Ecto neural progenitor cell (in vitro differentiated cells): ENCODE measurements at places on chromosomes 1 and 21.

DNA sequence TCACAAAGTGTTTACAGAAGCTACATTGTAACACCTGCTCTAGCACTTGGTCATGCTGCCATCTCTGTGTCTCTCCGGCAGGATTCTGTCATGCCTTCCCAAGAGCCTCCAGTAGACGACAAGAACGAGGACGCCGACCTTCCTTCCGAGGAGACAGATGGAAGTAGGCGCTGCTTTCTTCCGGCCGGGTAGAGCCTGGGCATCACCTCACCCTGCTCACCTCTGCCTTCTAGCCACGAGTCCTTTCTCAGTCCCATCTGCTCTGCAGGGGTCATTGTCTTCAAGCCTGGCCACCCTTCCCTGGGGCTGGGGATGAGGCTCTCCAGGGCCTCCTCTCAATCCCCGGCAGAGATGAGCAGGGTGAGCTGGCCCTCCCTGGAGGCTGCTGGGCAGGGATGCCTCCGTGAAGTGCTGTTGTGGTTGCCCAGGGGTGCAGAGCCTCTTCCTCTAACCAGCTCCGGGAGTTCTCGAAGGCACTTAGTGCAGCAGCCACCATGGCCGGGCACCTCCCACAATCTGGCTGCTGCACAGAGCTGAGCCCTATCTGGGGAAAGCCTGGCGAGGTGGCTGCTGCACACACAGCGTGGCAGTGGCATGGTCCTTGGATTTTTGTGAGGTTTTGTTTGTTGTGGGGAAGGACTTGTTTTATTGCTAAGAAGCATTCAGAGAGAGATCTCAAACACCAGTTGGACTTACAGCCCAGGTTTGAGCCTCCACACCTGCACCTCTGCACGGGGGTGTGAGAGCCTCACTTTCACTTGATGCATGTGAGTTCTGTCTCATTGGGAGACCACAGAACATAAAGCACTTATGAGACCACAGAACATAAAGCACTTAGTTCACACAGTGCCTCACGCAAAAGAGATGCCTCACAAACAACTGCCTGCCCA, 48.4 kb downstream of the FAAP20 start:
- DNase-seq = no peak

GRCh38 chr21:40128891-40129290, 261.7 kb downstream of the PCP4 start:
- no peak for DNase-seq

- DNase-seq = peak; percentile 86
Measured at GRCh38 chr1:5770981-5771765, 221.1 kb downstream of the NPHP4 start.

DNA sequence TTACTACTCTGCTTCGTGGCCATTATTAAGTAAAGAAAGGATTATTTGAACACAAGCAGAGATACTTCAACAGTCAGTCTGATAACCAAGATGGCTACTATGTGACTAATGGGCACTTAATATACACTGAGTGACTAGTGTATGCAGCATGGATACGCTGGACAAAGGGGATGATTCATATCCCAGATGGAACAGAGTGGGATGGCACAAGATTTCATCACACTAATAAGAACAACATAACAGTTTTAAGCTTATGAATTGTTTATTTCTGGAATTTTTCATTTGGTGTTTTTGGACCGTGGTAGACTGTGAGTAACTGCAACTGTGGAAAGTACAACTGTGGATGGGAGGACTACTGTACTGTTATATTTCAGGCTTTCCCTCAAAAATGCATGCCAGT, 9.4 kb downstream of the ZCCHC17 start:
- DNase-seq = no peak

- DNase-seq = no peak
Measured at GRCh38 chr1:72122099-72122880, 160.0 kb downstream of the NEGR1 start.

- DNase-seq = no peak
Measured at GRCh38 chr1:36493524-36493923, 10.8 kb upstream of the CSF3R start.

DNA sequence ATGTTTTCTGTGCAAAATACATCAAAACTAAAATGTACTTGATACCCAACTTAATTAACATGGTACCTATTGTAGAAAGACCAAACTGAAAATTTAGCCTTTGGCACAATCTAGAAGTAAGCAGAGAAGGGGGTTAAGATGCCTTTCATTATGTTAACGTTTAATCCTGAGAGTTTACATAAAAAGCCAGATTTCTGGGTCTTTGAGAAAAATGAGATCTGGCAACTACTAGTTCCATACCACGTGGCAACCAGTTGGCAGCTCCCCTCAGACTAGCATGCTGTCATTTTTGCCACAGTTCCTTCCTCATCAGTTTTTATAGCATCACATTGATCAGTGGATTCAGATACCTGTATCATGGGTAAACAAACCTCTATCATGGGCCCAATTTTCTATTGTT, 1.5 kb downstream of the RO60 start:
- no peak for DNase-seq

DNA sequence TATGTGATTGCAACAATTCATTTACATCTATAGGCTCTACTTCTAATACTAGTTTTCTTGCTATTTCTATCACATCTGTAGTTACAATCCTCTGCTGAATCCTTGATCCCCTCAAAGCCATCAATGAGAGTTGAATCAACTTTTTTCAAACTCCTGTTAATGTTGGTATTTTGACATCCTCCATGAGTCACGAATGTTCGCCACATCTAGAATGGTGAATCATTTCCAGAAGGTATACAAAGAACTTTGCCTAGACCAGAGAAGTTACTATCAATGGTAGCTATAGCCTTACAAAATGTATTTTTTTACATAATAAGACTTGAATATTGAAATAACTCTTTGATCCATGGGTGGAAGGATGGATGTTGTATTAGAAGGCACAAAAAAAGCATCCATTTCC, 110.0 kb downstream of the AMY1C start:
- no peak for DNase-seq

- no peak for DNase-seq
Measured at GRCh38 chr1:192993426-192994085, 65.6 kb downstream of the UCHL5 start.

DNA sequence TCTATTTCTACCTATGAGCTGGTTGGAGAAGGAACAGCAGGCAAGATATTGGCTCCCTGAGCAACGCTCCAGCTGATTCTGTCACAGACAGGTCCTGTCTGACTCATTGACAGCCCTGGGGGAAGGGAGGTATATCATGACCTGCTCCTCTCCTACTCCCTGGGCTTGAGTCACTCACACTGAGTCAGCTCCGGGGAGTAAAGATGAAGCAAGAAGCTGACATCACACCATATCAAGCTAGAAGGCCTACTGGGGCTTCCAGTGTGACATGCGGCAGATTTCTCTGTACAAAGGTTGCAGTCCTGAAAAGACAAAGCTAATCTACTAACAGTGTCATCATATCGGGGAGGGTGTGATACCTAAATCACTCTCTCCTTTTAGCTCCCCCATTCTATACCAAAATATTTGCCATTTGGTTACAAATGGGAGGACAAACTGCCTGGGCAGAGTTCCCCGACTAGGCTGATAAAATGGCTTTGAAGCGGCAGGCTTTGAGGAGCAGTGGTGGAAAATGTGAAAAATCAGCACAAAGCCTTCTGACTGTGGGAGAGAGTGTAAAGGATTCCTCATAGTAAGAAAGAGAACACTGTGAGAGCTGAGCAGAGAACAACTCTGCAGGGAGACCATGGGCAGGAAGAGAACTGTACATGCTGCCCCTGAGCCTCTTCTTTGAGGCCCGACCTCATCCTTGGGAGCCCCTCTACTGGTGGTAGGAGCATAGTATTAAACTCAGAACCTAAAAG, 15.5 kb downstream of the PI4KB start:
- no peak for DNase-seq

DNA sequence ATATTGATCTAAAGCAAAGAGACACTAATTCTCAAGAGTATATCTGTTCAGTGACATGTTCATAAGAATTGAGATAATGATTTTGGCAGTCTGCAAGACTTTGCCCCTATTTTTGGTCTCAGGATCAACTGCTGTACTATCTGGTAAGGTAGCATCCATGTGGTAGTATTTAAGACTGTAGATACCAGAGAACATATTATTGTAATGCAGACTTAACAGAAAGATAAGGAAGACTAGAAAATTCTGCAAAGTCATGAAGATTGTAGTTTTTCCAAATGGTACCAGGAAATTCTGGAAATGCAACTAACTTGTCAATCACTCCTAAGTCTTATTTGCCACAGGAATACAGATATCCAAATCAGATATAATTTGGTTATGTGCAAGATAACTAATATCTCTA, 35.1 kb downstream of the RNF2 start:
- DNase-seq = no peak

DNA sequence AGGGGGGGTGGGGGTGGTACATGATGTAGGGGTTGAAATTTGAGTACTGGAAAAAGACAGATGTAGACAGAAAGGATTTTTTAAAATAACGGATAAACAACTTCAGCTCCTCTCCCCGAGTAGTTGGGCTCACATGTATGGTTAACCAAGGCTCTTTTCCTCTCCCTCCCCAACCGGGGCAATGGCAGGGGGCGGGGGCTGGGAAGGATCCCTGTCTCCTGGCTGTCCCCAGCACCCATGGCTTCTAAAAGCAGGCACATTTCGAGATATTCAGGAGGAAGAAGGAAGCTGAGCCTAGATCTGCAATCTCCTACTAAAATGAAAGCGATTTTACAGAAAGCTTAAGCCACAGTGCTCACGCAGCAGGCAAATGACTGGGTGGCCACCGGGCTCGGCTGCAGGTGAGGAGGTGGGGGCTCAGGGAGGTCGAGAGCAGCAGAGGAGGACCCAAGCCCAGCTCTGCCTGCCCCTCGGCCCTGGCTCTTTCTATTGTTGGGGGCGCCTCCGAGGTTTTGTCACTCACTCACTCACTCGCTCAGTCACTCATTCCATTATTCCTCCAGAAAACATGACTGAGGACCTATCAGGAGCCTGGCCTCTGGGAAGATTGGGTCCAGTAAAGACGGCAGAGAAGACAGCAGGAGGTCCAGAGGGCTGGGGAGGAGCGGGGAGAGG, 573.3 kb downstream of the PTPRU start:
- peak; percentile 32 for DNase-seq

DNA sequence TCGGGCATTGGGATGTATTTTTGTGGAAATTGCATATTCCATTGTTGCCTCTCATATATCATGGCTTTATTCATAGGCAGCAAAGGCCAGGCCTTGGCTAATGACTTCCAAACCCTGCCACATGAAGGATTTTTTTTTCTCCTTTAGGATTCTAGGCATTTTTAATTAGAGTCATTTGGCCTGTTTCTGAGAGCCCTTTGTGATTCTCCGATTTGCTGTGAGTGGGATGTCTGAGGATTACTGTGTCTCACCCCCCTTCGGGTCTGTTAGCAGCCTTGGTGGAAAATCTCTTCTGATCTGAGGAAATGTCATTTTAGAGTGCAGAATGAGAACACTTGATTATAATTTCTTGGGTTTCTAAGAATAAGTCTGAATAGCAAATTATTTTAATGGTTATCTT, 253.5 kb downstream of the NTNG1 start:
- DNase-seq = no peak

DNA sequence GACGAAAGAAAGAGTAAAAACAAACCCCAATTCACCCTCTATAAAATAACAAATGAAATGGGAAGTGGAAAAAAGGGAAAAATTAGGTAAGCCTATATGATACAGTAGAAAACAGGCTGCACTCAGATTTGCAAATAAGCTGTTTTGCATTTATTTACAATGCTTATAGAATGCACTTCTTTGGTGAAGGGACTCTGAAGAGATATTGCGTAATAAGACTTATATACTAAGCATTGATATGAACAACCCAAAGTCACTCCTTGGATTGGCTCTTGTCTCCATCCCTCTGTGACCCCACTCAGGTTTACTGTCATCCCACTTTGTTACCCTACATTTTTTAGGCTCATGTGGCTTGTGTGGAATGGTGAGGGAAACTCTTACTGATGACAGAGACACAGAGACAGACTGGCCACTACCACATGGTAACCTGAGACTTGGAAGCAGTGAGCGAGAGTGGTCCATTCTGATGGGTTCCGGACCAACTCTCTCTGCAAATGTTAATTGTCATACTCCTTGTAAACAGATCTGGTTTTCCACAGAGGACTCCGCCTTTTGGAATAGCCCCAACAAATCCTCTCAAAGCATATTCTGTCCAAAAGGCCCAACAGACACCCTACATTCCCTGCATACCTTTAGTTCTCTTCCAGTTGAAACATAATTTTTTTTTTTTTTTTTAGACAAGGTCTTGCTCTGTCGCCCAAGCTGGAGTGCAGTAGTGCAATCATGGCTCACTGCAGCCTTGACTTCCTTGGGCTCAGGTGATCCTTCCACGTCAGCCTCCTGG, 11.0 kb downstream of the GSTM5 start:
- DNase-seq = peak; percentile 11

DNA sequence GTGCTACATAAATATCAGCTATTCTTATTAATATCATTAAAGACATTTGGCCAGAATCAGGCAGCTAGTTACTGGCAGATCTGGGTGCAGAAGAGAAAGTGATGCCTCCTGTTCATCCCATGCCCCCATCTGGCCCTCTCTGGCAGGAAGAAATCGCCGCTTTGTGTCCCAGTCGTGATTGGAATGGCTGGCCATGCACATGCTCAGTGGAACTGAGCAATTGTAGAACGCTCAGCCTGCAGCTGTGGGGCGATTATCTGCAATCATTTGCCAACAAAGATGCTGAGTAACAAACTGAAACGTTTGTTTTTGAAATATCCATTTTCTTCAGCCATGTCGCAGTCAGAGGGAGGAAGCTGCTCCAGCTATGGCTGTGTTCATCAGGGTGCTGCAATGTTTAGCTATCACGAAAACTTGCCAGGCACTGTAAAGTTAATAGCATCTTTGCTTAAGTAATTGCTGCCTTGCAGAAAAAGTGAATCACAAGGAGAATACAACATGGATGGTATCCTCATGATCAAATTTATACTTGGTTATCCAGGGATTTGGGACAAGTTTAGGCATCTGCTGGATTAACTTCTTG, 36.5 kb downstream of the NGF start:
- DNase-seq = no peak

DNA sequence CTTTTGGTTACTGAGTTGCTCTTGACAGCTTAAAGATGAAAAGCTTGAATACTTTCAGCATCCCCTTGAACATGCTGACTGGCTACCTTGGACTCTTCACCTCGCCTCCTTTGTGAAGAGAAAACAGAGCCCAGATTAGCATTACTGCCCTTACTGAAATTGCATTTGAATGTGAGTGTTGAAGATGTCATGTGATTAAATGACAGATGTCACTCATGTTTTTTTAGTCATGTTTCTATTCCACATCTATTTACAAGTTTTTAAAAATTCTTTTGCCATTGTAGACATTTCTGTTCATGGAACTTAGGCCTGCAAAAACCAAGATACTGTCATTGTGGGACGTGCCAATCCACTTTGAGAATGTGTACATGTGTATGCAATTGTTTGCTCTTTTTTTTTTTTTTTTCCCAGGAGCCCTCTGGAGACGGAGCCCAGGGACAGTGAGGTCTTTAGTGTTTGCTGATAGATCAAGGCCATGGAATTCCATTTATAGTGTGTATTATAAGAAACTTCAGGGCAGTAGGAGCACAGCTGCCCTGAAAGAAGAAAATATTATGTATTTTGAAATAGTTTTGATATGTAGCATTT, 25.7 kb upstream of the IVNS1ABP start:
- no peak for DNase-seq

GRCh38 chr1:37845049-37845646, 14.2 kb downstream of the MTF1 start:
- no peak for DNase-seq
